ENCODE measurements at places on chromosomes 12 and 14. TPM values are rescaled to one million over a fixed set of nuclear protein-coding genes. Genes with fewer than 3 reads are reported as not detected.

Gene NCOR2
- total RNA-seq, result 397 TPM

Gene OVCH1
- total RNA-seq, result not detected

Gene ITGA5
- total RNA-seq, result 28.5 TPM

Gene ITGB7
- 4.9 TPM for total RNA-seq

Gene PIGH
- 14.2 TPM for total RNA-seq

Gene B4GALNT3
- 9.3 TPM for total RNA-seq

Gene CCDC85C
- 8.9 TPM for total RNA-seq

Gene CDK2
- total RNA-seq, result 12.5 TPM

Gene CYP27B1
- total RNA-seq, result 2.6 TPM

Gene KIF5A
- 1.3 TPM for total RNA-seq

Gene DIO2
- 1.8 TPM for total RNA-seq

Gene SLC39A2
- total RNA-seq, result not detected

Gene ARHGEF40
- 142 TPM for total RNA-seq

Gene STYK1
- total RNA-seq, result not detected

Gene GRIN2B
- total RNA-seq, result under 0.01 TPM

Gene RD3L
- not detected for total RNA-seq

Gene SYNDIG1L
- not detected for total RNA-seq

Gene PDE6H
- total RNA-seq, result not detected
